ENCODE measurements at places on chromosomes 12 and 14.

- peaks cover 2% of the 10 kb centered on the region for H3K4me1 ChIP-seq
- H3K36me3 ChIP-seq, result no peaks in the 10 kb centered on the region
- DNase-seq, result no peak
- H3K27me3 ChIP-seq, result no peaks in the 10 kb centered on the region
Observed at GRCh38 chr12:27285403-27285802, 41.3 kb downstream of the STK38L start.

GRCh38 chr12:115983226-115983798 is 294.2 kb downstream of the MED13L start:
- H3K36me3 ChIP-seq, result peaks cover 43% of the 10 kb centered on the region
- no peaks in the 10 kb centered on the region for H3K4me1 ChIP-seq
- H3K27me3 ChIP-seq, result no peaks in the 10 kb centered on the region

- H3K36me3 ChIP-seq, result no peaks in the 10 kb centered on the region
- H3K27me3 ChIP-seq, result no peaks in the 10 kb centered on the region
- no peak for DNase-seq
- no peak overlapping the region for H3K27ac ChIP-seq
- H3K4me3 ChIP-seq, result no peak overlapping the region
- H3K4me1 ChIP-seq, result no peaks in the 10 kb centered on the region
Observed at GRCh38 chr12:19657118-19657731, 217.9 kb downstream of the AEBP2 start.

- no peaks in the 10 kb centered on the region for H3K4me1 ChIP-seq
- no peak overlapping the region for H3K4me3 ChIP-seq
- H3K27ac ChIP-seq, result no peak overlapping the region
Observed at GRCh38 chr12:99978152-99978551, 6.6 kb downstream of the ANKS1B start.

GRCh38 chr12:29148596-29148910 is 525 bp upstream of the FAR2 start:
- no peaks in the 10 kb centered on the region for H3K36me3 ChIP-seq
- H3K4me3 ChIP-seq, result peak overlapping the region; percentile 91
- peaks cover 2% of the 10 kb centered on the region for H3K4me1 ChIP-seq
- no peaks in the 10 kb centered on the region for H3K27me3 ChIP-seq
- DNase-seq, result no peak

- H3K36me3 ChIP-seq, result no peaks in the 10 kb centered on the region
- DNase-seq, result no peak
- H3K4me1 ChIP-seq, result no peaks in the 10 kb centered on the region
- no peak overlapping the region for H3K27ac ChIP-seq
Observed at GRCh38 chr14:69066396-69067171, 86.3 kb downstream of the DCAF5 start.

DNA sequence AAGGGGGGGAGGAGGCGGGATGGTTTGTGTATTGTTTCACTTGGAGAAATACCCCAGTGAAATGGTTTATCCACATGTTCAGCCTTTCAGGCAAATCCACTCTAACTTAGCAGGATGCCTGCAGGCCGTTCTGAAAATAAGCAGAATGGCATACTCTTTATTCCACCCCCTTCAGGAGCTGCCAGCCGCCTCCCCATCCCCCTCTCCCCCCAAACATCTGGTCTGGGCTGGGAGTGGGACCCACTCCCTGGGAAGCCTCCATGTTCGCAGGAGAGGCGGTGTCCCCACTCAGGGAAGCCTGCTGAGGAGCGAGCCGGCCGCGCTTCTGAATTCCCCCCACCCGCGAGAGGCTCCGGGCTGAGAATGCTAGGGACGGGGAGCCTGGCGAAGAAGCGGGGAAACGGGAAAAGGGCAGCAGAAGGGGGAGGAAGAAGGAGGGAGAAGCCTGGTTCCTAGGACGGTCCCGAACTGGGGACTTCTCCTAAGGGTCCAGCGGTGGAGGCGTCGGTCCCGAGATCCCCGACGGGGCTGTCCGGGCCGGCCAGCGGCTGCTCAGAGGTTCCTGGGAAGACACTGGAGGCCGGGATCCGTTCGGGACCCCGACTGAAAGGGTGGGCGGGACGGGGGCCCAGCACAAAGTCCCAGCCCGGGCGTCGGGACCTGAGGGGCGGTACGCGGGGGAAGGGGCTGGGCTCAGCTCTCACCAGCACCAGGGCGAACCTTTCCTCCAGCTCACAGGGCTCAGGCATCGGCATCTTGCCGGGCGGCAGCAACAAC is 666 bp downstream of the FMNL3 start:
- peaks cover 4% of the 10 kb centered on the region for H3K27me3 ChIP-seq
- H3K4me3 ChIP-seq, result peak overlapping the region; percentile 84
- peak; percentile 62 for DNase-seq

DNA sequence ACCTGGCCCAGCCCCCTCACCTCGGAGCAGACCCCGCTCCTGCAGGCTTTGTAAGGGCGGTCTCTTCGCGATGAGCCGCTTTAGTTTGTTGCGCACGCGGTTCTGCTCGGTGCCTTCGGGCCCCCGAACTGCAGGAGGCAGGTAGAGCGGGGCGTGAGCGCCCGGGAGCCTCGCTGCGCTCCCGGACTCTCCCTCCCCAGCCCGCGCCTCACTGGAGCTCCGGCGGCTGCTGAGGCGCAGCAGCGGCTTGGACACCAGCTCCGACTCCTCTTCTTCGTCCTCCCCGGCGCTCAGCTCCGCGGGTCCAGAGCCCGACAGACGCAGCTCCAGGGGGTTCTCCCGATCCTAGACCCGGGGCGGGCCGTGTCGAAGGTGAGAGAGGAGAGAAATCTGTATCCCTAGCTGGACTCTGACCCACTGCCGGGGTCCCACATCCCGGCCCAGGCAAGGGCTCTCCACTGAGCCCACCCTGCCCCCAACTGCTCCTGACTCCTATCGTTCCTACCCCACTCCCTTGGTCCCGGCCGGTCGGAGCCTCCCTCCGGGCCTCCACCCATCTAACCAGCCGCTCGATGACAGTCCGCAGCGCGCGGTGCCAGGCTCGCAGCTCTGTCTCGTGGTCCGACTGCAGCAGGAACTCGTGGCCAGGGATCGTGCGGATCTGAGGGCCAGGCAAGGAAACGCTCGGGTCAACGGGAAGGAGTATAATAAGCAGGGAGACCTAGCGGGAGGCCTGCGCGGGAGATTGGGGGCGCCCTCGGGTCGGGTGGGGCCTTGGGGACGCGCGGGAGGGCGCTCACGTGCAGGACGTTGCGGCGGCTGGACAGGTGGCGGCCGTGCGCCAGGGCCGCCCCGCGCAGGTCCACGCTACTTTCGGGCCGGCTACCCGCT is 4.2 kb downstream of the ARHGAP9 start:
- H3K27ac ChIP-seq, result no peak overlapping the region
- H3K36me3 ChIP-seq, result no peaks in the 10 kb centered on the region
- peak; percentile 63 for DNase-seq
- peaks cover 37% of the 10 kb centered on the region for H3K27me3 ChIP-seq
- no peaks in the 10 kb centered on the region for H3K4me1 ChIP-seq

DNA sequence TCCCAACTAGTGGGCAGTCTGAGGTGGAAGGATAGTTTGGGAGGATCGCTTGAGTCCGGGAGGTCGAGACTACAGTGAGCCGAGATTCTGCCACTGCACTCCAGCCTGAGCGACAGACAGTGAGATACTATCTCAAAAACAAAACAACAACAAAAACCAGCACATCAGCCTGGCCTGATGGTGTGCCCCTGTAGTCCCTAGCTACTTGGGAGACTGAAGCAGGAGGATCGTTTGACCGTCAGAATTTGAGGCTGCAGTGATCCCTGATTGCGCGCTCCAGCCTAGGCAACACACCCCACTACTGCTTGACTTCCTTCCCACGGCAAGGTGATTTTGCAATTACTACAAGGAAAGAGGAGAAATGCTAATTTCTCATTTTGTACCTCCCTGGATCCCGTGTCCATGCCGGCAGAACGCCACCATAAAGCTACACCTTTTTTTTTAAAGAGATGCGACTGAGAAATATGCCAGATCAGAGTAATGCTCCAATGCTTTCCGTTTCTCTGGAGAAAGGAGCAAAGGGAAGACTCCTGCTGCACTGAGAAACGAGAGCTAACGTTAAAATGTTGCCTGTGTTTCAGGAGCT is 672 bp upstream of the SCFD1 start:
- peak; percentile 38 for DNase-seq
- 0 out of 2 replicates have a peak, but pooled peaks cover 3% of the 10 kb centered on the region for H3K4me1 ChIP-seq
- peaks cover 14% of the 10 kb centered on the region for H3K36me3 ChIP-seq
- peak overlapping the region; percentile 94 for H3K4me3 ChIP-seq
- peak overlapping the region; percentile 77 for H3K27ac ChIP-seq

DNA sequence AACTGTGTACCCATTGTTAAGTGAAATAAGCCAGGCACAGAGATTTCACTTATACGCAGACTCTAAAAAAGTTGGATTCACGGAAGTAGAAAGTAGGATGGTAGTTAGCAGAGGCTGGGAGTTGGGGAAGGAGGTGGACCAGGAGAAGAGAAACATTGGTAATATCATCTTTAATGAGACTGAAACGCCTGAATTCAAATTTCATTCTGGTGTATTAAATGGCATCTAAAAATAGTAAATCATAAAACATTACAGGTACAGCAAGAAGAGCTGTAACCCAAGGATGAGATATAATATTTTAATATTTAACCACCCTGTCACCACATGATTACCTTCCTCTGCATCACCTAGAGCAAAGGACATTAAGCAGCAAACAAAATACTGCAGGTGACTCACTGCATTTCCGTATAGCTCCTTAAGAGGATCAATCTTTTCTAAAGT is 99.4 kb downstream of the EPS8 start:
- no peaks in the 10 kb centered on the region for H3K27me3 ChIP-seq
- DNase-seq, result no peak
- H3K4me1 ChIP-seq, result peaks cover 5% of the 10 kb centered on the region
- no peak overlapping the region for H3K27ac ChIP-seq
- H3K4me3 ChIP-seq, result no peak overlapping the region

GRCh38 chr12:117360551-117361346 is 677 bp downstream of the NOS1 start:
- H3K4me1 ChIP-seq, result no peaks in the 10 kb centered on the region
- no peak overlapping the region for H3K27ac ChIP-seq
- peaks cover 30% of the 10 kb centered on the region for H3K27me3 ChIP-seq
- peak; percentile 58 for DNase-seq
- peak overlapping the region; percentile 76 for H3K4me3 ChIP-seq

- H3K27ac ChIP-seq, result no peak overlapping the region
- no peaks in the 10 kb centered on the region for H3K4me1 ChIP-seq
- no peaks in the 10 kb centered on the region for H3K27me3 ChIP-seq
- no peak for DNase-seq
- H3K4me3 ChIP-seq, result no peak overlapping the region
Observed at GRCh38 chr12:30145684-30146032, 361.9 kb upstream of the TMTC1 start.

DNA sequence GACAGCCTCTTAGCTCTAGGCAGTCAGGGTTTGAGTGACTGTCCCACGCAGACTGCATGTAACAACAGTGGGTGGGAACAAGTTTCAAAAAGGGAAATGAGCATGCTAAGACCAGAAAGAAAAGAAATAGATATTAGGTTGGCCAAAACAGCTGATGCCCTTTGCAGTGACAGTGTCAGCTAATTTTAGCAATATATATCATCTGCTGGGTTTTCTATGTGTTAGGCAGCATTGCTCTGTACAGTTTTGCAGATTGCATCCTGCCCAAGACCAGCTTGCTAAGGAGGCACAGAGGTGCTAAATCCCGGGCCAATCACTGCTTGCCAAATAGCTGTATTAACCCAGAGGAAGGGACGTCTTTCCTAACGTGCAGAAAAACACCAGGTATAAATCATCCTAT is 541.9 kb upstream of the TBX3 start:
- H3K27me3 ChIP-seq, result no peaks in the 10 kb centered on the region
- no peak overlapping the region for H3K4me3 ChIP-seq
- H3K4me1 ChIP-seq, result no peaks in the 10 kb centered on the region

DNA sequence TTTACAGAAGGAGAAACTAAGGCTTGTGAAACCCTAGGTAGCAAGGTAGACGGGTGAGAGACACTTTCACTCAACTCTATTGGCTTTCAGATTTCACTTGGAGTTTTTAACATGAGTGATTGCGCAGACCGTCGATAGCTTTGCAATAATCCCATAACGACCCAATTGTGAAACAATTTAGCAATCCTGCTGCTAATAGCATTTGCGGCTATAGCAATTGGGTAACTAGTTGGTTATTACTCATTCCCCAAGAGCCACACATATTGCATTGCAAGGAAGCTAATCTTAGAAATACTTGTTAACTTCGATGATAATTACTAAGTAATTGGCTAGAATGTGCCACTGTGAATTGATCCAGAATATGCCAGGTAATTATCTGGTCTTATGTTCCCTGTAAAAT is 159.9 kb upstream of the NOS1 start:
- H3K27me3 ChIP-seq, result no peaks in the 10 kb centered on the region
- no peaks in the 10 kb centered on the region for H3K36me3 ChIP-seq
- H3K4me3 ChIP-seq, result no peak overlapping the region
- no peak for DNase-seq

- H3K36me3 ChIP-seq, result no peaks in the 10 kb centered on the region
- DNase-seq, result no peak
- no peaks in the 10 kb centered on the region for H3K27me3 ChIP-seq
- H3K27ac ChIP-seq, result no peak overlapping the region
- no peaks in the 10 kb centered on the region for H3K4me1 ChIP-seq
Observed at GRCh38 chr14:96634896-96635295, 132.7 kb downstream of the PAPOLA start.

DNA sequence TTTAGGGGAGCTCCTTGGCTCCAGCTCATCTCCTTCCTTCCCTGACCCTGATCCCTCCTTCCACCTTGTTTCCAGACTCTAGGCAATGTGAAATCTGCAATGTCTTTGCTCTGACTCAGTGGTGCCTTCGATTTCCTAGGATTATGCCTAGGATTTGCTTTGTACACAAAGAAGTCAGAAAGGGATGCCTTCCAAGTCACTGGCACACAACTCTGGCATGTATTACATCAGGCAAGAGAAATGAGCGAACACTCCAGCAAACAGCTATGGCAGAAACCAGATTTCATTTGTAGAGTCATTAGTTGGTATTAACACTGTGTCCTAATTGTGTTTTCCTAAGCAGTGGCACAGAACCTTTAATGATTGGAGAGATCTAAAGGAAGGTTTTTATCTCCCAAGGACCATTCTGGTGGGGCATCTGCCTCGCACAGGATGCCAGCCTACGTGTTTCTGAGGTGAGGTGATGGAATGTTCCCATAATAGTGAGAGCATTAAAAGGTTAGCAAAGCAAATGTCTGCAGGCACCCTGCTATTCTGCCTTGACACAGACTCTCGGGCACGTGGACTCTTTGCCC is 84.9 kb downstream of the WSCD2 start:
- no peaks in the 10 kb centered on the region for H3K27me3 ChIP-seq
- no peak overlapping the region for H3K27ac ChIP-seq
- H3K4me1 ChIP-seq, result 0 out of 2 replicates have a peak, but pooled peaks cover 2% of the 10 kb centered on the region
- H3K4me3 ChIP-seq, result no peak overlapping the region
- no peak for DNase-seq

DNA sequence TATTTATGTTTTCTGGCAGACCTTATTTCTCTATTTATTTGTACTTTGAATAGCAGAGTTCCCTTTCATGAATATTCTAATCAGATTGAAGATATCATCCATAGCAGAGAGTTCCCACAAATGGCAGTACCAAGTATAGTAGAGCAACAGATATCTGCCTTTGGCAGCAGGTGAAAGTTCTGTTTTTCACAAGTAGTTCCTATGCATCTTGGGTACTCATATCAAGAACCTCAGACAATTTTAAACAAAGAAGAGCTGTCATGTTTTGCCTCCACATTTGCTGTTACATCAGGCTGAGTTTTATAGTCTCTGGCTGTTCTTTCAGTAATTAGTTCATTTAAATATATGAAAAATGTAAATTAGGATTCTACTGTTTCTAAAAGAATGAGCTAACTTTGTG is 252.0 kb downstream of the KCNC2 start:
- no peaks in the 10 kb centered on the region for H3K27me3 ChIP-seq
- H3K27ac ChIP-seq, result no peak overlapping the region
- no peak overlapping the region for H3K4me3 ChIP-seq
- H3K36me3 ChIP-seq, result peaks cover 3% of the 10 kb centered on the region

GRCh38 chr12:88895634-88896033 is 315.4 kb upstream of the KITLG start:
- no peak overlapping the region for H3K4me3 ChIP-seq
- no peaks in the 10 kb centered on the region for H3K36me3 ChIP-seq
- no peaks in the 10 kb centered on the region for H3K27me3 ChIP-seq
- no peak for DNase-seq
- H3K4me1 ChIP-seq, result no peaks in the 10 kb centered on the region
- H3K27ac ChIP-seq, result no peak overlapping the region
